Thoracic aorta (tissue), 2 donors: ENCODE measurements at places on chromosomes 13 and 19.

DNA sequence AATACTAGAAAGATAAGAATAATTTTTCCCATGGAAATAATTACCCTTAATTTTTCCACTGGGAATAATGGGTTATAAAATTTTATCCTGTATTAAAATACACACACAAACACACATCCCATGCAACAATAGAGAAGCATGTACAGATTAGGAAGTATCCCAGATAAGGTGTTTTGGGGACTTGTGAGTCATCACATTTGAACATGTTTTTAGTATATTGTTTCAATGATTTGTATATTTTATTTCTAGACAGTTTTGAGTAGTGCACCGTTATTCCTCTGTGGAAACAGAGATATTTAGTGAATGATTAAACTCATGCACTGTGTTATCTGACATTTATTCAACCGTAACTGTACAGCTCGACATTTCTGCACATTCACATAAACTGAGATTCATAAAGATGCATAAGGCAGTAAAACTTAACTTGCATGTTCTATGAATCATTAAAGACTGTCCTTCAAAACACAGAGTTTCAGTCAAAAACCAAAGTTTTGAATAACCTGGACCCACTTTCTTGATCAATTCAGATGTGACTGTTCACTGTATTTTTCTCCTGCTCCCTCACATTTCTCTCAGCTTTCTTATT lies 30.1 kb downstream of the KLF12 start:
- H3K27ac ChIP-seq = no peak overlapping the region
- no peaks in the 10 kb centered on the region for H3K27me3 ChIP-seq
- peaks cover 23% of the 10 kb centered on the region for H3K4me1 ChIP-seq
- no peak for DNase-seq
- H3K4me3 ChIP-seq = no peak overlapping the region

DNA sequence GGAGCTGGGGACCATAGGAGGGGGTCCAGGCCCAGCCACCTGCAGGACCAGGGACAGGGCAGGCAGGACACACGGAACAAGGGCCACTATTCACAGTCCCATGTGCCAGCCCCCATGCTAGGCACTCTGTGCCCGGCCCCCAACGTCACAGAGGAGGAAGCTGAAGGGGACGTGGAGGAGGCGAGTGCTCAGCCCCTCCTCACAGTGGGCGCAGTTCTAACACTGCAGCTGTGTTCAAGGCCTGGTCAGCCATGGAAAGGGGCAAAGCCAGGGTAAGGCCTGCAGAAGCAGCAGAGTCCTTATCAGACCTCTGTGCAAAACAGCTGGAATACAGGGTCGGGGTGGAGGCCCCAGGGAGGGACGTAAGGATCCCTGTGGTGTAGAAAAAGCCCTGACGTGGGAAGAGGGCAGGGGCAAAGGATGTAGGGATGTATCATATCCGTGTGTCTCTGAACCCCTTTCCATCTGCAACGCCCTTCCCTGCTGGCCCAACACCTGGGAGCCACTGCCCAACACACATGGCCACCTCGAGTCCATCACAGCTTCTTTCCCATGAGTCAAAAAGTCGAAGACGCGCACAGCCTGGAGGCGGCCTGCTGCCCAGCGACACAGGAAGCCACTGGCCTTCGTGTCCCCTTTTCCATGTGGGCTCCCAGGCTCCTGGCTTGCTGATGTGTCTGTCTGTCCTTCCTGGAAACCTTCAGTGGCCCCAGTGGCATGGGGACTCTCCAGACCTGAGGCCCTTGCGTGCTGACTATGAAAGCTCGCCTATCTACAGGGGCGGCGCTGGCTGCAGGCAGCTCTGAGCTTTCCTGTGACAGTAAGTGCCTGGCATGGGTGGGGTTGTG lies 28.0 kb downstream of the SH3GL1 start:
- H3K36me3 ChIP-seq = no peaks in the 10 kb centered on the region
- H3K27ac ChIP-seq = peak overlapping the region; percentile 95
- DNase-seq = no peak
- peaks cover 68% of the 10 kb centered on the region for H3K4me1 ChIP-seq
- no peak overlapping the region for H3K4me3 ChIP-seq
- H3K27me3 ChIP-seq = no peaks in the 10 kb centered on the region

- DNase-seq = no peak
- H3K36me3 ChIP-seq = no peaks in the 10 kb centered on the region
- no peak overlapping the region for H3K27ac ChIP-seq
- peaks cover 35% of the 10 kb centered on the region for H3K27me3 ChIP-seq
- H3K4me3 ChIP-seq = peak overlapping the region; percentile 70
- peaks cover 44% of the 10 kb centered on the region for H3K4me1 ChIP-seq
Measured at GRCh38 chr19:1469255-1470054, 9.6 kb downstream of the C19orf25 start.

- H3K4me1 ChIP-seq = no peaks in the 10 kb centered on the region
- no peak overlapping the region for H3K4me3 ChIP-seq
- no peaks in the 10 kb centered on the region for H3K27me3 ChIP-seq
- H3K36me3 ChIP-seq = no peaks in the 10 kb centered on the region
Measured at GRCh38 chr13:99266827-99267226, 8.6 kb upstream of the GPR18 start.

DNA sequence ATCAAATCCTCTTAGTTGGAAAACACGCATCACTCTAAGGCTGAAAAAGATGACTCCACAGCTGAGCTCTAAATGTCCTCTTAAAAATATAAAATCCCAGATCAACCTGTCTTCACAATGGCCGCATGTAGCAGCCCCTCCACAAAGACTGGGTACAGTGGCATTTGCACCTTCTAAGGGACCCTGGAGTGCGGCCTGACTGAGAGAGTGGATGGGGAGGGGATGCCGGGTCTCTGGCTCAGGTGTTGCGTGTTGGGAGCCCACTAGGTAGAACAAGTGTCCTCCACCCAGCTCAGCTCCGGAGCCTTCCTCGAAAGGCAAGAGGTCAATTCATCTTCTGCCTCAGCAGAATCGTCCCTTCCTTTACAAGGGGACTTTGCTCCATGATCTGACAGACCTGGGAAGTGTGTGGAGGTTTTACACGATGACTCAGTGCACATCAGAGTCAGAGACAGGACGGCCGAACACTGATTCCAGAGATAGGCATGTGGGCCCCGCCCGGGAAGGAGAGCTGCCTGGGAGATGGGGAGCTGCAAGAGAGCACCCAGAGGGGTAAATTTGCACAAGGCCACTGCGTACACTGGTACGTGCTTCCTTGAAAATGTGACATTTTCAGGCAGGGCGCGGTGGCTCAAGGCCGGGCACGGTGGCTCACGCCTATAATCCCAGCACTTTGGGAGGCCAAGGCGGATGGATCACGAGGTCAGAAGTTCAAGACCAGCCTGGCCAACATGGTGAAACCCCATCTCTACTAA lies 23.5 kb upstream of the SLC15A1 start:
- H3K36me3 ChIP-seq = no peaks in the 10 kb centered on the region
- H3K27ac ChIP-seq = no peak overlapping the region
- no peak for DNase-seq
- no peaks in the 10 kb centered on the region for H3K27me3 ChIP-seq
- no peaks in the 10 kb centered on the region for H3K4me1 ChIP-seq

- H3K4me3 ChIP-seq = no peak overlapping the region
- no peaks in the 10 kb centered on the region for H3K27me3 ChIP-seq
- H3K36me3 ChIP-seq = no peaks in the 10 kb centered on the region
- no peak overlapping the region for H3K27ac ChIP-seq
Measured at GRCh38 chr13:24005755-24006281, 108.5 kb upstream of the C1QTNF9B start.

GRCh38 chr19:3512562-3513228 lies 6.6 kb downstream of the FZR1 start:
- peaks cover 11% of the 10 kb centered on the region for H3K36me3 ChIP-seq
- no peaks in the 10 kb centered on the region for H3K27me3 ChIP-seq
- H3K4me1 ChIP-seq = peaks cover 24% of the 10 kb centered on the region

DNA sequence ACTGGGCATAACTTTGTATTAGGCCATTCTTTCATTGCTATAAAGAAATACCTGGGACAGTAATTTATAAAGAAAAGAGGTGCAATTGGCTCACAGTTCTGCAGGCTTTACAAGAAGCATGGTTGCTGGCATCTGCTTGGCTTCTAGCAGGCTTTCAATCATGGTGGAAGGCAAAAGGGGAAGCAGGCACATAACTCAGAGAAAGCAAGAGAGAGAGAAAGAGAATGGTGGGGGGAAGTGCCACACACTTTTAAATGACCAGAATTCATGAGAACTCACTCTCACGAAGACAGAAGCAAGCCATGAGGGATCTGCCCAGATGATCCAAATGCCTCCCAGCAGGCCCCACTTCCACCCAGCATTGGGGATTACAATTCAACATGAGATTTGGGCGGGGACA lies 179.7 kb downstream of the SPRY2 start:
- H3K27me3 ChIP-seq = no peaks in the 10 kb centered on the region
- no peak overlapping the region for H3K27ac ChIP-seq
- H3K36me3 ChIP-seq = no peaks in the 10 kb centered on the region
- H3K4me3 ChIP-seq = no peak overlapping the region
